ENCODE measurements at places on chromosomes 4 and X.

DNA sequence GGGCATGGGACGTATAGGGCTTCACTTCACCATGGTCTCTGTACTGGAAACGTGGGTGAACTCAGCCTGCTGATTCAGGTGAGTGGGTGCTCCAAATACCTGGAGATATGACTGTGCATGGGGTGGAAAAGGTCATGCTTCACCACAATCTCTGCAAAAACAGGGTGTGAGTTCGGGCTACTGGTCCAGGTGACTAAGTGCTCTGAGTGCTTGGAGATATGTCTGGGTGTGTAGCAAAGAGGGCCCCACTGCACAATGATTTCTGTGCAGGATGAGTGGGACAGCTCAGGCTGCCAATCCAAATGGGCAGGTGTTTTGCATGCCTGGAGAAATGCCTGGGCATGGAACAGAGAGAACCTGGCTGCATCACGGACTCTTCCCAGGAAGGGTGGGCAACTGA lies 11.2 kb upstream of the CPXCR1 start:
- DNase-seq: no peak

DNA sequence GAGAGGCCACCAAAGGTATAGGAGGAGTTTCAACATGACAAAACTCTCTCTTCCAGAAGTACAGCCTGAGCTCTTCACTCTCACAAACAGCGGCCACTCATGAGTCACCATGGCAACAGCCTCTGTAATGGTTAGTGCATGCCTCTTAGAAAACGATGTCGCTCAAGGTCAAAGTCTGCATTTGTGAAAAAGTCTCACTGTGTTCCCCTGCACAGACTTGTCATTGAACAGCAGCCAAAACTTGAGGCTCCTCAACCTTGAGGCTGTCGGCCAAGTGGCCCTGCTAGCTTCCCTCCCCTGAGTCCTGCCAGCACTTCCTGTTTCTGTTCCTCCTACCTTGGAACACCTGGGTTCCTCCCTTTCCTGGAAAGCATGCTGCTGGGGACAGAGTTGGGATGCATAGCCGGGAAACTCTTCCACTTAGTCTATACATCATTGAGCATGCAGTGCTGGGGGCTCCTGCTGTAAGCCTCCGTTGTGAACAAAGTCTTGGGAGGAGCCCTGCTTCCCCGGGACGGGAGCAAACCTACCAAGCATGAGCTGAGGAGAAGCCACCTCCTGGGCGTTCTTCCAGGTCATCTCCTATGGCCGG lies 66.6 kb downstream of the ING2 start:
- peak; percentile 2 for DNase-seq

DNA sequence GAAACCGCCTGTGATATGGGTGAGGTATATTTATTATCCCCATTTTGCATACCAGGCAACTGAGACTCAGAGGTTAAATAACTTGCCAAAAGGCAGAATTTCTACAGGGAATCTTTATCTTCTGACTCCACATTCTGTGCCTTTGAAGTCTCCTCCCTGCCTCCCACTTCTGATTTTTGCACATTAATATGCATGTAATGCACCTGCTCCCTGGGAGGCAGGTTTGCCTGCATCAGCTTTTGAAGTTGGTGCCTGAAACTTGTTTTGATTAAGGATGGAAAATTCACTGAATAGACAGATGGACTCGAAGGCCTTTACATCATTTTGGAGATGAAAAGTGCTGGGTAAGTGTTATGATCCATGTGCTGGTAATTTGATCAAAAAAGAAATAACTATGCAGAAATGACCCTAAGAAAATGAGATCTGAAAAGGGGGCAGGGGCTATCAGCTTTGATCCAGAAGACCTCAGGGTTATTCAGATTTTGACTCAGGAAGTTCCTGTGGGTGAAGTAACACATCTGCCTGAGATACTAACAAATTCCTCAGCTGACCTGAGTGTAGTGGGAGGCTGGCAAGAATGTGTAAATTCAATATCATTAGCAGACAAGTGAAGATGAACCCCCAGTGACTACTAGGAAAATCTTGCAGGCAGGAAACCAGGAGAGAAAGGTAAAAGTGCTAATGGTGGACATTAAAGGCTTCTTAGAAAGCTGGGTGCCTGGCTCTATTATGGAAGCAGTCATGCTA lies 167.5 kb upstream of the BOD1L1 start:
- no peak for DNase-seq

- DNase-seq: no peak
Observed at GRCh38 chr4:12488672-12489071, 995.5 kb downstream of the RAB28 start.

DNA sequence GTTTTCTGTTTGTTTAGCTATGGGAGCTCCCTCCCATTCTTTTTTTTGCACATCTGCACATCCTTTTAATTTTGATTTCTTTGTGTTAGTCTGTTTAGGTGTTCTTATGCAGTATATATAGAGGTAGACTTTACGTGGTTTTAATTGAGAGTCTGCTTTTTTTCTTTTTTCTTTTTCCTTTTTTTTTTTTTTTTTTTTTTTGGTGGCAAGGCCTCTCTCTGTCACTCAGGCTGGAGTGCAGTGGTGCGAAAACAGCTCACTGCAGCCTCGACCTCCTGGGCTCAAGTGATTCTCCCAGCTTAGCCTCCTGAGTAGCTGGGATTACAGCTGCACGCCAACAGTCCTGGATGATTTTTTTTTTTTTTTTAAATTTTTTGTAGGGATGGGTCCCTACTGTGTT lies 68.2 kb downstream of the FAM193A start:
- DNase-seq: no peak

DNA sequence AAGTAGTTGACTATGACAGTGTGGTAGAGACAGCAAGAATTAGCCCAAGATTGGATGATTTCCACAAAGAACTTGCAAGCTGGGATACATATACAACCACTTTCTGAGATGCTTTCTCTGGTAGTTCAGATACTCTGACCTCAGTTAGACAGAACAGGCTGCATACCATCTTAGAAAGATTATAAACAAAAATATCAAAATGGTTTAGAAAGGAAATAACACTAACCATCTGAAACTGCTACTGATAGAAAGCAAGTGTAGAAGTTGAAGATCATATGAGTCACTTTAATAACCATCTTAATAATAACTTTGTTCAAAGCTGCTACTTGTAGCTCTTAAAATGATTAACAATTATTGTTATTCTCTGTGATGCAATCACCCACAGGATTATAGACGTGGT lies 255.4 kb upstream of the TTC29 start:
- no peak for DNase-seq

DNA sequence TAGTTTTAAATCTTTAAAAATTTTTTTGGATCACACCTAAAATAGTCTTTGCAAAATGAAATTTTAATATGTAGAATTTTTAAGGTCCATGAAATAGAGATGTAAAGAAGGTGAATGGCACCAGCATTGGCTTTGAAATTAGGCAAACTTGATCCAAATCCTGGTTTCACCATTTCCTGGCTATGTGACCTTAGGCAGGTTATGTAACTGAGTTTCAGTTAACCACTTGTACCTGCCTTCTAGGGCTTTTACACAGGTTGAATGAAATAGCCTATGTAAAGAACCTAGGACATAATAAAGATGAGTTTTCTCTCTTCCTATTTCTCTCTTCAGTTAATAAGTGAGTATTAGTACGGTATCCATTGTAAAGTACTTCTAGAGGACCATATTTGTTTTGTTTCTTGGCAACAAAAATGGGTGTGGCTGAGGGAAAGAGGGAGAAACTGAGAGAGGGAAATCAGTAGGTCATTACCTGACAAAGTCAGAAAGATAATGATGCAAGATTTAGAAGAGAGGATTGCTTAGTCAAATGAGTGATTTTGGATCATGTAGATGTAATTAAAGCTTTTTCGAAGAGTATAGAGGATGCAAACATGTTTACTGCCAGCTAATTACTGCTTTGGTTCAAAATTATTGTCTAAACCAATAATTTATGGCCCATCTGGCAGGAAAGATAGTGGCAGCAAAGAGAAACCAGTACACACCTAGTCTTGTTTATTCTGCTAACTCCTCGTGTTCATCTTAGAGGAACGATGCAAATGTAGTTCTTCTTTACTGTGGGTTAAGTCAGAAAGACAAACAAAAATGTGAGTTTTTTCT lies 81.9 kb downstream of the PDLIM5 start:
- DNase-seq: no peak

GRCh38 chrX:1521459-1521956 lies 15.5 kb downstream of the P2RY8 start:
- no peak for DNase-seq

DNA sequence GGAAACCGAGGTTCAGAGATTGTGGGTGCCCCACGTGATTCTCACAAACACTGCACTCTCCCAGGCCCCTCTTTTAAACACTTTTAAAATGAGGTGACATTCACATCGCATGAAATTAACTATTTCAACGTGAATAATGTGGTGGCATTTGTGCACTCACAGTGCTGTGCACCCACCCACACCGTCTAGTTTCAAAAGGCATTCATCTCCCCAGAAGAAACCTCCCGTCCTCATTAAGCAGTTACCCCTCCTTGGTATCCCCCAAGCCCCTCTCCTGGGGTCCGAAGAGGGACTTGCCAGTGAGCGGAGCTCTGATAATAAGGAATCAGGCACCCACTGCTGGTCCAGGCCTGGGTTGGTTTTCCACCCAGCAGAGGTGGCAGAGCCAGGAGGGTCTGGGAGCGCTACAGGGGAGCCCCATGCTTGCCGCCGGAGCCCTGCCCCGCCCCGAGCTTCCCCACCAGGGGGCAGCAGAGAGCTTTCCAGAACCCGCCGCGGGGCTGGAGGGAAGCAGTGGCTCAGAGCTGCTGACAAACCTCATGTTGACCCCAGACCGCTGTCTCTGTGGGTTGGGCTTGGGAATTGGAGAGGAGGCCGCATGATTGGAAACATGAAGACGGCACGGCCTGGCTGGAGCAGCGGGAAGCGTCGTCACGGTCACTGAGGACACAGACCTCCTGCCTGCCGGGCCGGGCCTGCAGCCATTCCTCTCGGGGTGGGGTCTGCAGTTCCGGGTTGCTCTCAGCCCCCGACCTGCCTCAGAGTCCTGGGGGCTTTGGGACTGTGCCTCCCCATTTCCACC lies 27.5 kb upstream of the HTRA3 start:
- DNase-seq: peak; percentile 67

DNA sequence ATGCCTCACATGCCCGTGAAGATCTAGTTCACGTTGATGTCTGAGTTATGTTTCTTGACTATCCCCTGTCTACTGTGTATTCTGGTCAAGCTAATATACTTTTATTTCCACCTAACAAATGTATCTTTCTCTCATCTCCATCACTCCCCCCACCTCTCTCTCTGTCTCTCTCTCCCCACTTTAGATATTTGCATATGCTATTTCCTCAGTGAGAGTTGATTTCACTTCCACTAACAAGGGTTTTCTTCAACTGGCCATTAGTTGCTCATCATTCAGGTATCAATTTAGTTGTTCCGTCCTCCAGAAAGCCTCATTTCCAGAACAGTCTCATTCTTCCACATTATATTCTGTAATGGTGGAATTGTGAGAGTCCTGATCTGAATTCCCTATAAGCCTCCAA lies 1777.8 kb upstream of the TENM3 start:
- DNase-seq: no peak

DNA sequence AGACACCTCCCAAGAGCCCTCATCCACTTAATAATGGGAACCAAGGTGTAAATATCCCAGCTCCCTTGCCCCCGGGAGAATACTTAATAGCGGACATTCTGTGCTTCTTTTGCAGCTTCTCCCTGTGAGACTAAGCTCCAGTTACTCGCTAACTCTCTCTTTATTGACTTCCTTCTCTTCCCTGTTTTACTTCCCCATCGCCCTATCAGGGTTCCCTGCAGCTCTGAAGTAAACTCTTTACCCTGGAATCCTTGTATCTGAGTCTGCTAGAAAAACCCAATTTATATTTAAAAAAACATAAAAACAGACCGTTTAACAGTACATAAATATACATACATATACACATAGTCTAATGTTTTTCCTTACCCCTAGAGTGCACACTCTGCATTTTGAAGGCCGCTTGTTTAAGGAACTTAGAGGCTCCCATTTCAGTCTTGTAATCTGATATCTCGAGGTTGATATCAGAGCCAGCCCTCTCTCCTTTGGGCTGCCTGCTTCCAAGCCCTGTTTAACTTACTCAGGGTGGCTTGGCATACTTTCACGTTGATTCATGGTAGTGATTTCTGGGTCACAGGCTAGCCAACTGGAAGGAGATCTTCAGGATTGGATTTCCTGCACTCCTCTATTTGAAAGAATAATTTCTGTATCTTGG lies 177.4 kb upstream of the SCML1 start:
- no peak for DNase-seq

DNA sequence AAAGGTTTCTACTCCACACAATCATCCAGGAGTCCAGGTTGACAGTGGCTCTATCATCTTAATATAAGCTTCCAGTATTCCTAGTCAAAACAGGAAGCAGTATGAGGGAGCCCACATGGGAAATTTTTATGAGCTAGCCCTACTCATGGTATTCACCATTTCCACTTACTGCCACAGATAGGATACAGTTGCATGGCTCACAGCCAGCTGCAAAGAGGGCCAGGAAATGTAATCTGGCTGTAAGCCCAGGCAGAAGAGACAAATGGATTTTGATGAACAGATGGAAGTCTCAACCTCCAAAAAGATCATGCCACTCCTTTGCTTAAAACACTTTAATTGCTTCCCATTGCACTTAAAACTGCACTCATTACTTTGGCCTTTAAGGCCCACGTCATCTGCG lies 150.6 kb downstream of the ADAMTS3 start:
- DNase-seq: no peak

Measured in nucleus accumbens (tissue), 56 donors.